ENCODE measurements at places on chromosomes 3 and 15.

DNA sequence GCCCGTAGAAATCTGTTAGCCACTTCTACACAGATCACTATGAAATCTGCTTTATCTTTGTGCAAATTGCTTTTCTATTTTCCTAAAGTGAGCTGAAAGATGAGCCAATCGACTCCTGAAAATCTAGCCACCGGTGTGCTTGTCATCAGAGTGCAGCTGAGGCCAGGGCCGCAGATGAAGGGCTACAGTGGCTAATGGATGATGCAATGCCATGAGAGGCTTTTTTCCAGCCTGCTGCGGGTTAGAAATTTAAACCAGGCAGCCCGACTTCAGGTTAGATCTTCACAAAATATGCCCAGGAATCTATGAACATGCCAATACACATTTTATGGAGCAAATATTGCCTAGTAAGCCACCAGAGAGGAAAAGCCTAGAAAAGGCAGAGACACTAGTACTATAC lies 948.2 kb upstream of the CFAP20DC start:
- no peak for DNase-seq

- no peak for DNase-seq
Measured at GRCh38 chr15:38896647-38897046, 332.0 kb upstream of the RASGRP1 start.

- no peak for DNase-seq
Measured at GRCh38 chr3:24396338-24396737, 98.3 kb downstream of the THRB start.

DNA sequence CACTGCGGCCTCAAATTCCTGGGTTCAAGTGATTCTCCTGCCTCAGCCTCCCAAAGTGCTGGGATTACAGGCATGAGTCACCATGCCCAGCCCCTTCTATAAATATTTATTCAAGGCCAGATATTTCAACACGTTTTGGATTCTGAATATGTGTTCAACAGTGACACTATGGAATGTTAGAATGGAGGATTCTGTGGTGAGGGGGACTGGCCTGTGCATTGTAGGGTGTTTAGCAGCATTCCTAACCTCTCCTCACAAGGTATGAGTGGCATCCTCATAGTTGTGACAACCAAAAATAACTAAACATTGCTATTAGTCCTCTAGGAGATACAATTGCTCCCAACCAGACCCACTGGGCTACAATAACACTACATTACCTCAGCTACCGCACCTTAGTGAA lies 104.0 kb upstream of the ATP10A start:
- no peak for DNase-seq

Measured in effector memory CD8-positive, alpha-beta T cell (primary cell).